ENCODE measurements at places on chromosomes 7 and 10. TPM values are rescaled to one million over a fixed set of nuclear protein-coding genes. Genes with fewer than 3 reads are reported as not detected.

The OPN1SW gene
- total RNA-seq, result not detected

The ATG9B gene
- 2.3 TPM for total RNA-seq

The WEE2 gene
- total RNA-seq, result not detected

- no peak for DNase-seq
Observed at GRCh38 chr7:87476179-87476557, 688 bp upstream of the ABCB4 start.

The CALML5 gene
- total RNA-seq, result not detected

DNA sequence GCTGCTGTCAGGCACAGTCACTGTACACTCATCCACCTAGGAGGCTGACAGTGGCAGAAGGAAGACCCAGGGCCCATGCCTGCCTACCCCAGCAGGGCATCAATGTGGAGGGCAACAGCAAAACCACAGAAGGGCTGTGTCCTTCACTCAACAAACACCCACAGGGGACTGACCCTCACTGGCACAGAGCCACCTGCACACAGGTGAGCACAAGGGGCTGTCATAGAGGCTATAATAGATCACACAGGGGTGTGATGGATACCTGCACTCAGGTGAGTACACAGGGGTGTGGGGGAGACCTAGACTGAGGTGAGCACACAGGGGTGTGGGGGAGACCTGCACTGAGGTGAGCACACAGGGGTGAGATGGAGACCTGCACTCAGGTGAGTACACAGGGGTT, 132.8 kb upstream of the TCERG1L start:
- no peak for DNase-seq

DNA sequence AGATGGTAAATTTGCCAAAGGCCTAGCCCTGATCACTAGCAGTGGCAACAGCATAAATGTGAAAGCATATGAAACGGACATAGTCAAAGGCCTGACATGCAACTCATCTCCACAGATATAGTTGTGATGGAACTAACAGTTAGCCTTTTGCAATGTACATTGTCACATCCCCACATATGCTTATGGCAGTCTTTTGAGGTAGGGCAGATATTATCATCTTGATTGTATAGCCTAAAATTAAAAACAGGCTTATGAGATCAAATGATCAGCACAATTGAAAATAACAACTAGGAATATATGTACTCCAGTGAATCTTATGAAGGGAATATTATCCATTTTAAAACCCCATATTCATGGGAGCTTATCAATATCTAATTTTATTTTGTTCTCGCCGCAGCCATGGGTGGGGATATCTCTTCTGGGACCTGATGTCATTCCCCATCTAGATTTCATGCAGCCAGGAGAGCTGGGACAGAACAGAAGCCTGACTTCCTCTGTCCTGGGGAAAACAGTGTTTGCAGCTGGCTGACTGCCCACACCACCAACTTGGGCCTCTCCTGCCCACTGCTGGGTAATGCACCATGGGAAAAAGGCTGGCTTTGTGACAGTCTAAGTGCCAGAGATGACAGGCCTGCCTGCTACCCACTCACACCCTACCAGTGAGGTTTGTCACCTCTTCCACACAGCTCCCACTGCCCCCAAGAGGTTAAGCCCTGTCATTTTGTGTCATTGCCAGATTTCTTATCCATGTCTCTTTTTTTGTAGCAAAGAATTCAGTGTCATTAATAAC, 180.2 kb upstream of the FZD1 start:
- no peak for DNase-seq

- DNase-seq, result no peak
Observed at GRCh38 chr10:102497545-102497944, 5.0 kb downstream of the ACTR1A start.

- no peak for DNase-seq
Observed at GRCh38 chr10:28624351-28624750, 53.0 kb upstream of the BAMBI start.

GRCh38 chr10:74244097-74244685, 93.2 kb downstream of the ADK start:
- DNase-seq, result no peak

DNA sequence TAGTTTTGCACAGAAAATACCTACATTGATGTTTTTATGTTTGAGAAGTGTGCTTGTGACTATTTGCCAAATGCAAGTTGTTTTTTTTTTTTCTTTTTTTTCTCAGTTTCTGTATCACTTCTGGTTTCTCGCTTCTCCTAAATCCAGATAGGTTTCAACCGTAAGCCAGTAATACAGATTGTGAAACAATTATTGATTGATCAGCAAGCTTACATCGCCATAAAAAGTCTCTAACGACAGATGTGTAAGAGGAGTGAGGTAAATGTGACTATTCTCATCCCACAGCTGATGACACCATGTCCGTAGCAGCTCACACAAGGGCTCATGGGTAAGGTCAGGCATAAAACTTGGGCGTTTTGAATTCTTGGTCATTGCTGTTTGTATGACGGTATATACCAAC, 202.8 kb upstream of the AKR1E2 start:
- DNase-seq, result no peak

The CNTNAP2 gene
- total RNA-seq, result 69.1 TPM

The AKR1C3 gene
- 4.6 TPM for total RNA-seq

The KEL gene
- total RNA-seq, result 1.8 TPM

DNA sequence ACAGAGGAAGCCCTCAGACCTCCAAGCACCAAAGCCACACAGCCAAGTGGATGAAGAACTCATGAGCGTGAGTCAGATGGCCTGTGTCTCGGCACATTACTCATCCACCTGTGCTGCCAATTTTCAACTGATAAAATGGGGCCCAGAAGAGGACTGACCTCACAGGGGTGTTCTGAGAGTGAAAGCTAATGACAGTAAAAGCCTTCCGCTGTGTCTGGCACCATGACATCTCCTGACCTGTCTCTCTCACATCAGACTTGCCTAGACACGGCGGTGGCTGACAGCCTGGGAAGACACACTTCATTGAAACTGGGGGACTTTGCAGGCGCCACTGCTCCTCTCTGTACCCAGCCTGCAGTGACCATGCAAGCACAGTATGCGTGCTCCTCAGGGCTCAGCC, 8.3 kb upstream of the SLC18A3 start:
- DNase-seq, result no peak

DNA sequence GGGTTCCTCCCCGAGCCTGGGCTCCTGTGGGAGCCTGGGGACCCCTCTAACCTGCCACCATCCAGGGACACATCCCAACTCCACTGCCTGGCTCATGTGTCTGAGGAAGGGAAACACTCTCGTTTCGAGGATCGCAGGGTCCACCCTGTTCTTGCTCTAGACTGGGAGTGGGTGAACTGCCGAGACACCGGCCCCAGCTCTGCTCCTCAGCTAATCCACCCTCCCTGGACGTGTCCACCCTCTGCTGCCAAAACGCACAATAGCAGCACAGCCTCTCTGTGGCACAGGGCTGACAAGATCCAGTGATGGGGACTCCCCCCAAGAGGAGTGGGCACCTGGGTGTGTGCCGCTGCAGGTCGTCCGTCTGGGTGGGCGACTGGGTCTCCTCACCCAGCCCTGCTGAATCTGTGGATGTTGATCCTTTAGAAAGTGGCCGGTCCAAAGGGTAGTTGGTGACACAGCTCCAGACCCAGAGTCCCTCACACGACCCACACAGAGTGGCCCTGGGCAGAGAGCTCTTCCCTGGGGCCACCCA, 65.2 kb upstream of the FAM20C start:
- no peak for DNase-seq

The TRPV5 gene
- not detected for total RNA-seq

DNA sequence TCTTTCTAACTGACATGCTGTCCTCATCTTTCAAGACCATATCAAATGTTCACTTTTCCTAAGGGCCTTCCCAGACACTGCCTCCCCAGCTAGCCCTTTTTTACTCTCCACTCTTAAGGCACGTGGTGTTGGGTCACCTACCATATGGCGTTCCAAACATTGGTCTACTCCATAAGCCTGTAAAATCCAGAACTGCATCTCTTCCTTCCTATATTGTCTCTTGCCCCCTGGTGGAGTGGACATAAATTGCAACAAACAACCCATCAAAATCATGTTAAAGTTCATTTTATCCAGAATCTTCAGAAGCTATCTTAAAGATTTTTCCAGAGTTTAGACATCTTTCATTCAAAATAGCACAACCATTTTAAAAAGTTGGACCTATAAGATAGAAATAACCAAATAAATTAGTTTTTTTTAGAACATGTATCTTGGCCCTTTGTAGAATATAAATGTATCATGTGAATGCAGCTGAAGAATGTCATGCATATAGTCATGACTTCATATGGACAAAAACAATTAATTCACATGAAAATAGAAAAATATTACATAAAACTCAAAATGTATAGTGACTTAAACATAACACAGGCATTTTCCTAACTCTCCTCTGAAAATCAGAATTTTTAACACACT, 180.6 kb upstream of the CHRM2 start:
- no peak for DNase-seq

- DNase-seq, result no peak
Observed at GRCh38 chr7:44223362-44224079, 22.7 kb downstream of the YKT6 start.

GRCh38 chr7:34761206-34761605, 103.2 kb downstream of the NPSR1 start:
- DNase-seq, result no peak

The LRMDA gene
- total RNA-seq, result 0.86 TPM

DNA sequence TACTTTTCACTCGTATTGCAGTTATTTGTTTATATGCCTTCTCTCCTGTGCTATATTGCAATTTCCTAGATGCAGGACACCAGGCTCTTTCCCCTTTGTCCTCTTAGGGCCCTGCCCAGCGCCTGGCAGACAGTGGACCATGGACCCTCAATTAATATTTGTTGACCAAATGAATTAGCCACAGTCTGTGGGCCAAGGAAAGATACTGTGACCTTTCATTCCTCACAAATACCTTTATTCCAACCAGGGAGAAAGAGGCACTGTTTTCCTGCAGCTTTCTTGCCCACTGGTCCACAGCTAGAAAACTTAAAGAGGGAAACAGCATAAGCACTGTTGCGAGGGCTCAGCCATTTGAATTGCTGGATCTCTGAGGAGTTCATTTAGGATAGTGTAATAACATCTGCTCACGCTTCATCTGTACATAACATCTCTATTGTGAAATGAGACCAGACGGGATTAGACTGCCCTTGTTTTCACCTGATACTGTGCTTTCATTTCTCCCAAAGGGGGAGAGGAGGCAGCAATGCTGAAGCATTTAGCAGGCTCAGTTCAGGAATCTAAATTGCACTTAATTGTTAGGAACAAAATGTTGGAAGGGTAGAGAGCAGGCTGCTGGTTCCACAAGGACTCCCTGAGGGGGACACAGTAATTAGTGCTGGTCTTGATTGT, 46.7 kb downstream of the TNS3 start:
- DNase-seq, result no peak

DNA sequence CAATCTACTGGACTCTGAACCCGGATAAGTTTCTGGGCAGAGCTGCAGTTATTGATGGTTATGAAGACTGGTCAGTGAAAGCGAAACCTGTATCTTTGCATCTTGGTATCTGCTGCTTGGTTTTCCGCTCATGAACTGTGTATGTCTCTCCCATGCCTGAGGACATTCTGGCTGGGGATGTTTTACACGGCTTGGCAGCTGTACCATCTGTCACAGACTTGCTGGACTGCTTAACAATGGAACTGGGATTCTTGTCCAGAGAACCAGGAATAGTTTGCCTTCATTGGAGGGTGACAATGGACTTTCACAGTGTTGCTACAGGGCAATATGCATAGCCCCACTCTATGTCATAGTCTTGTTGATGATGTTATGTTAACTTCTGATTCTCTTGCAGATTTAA, 119.9 kb upstream of the TMEM106B start:
- no peak for DNase-seq

- no peak for DNase-seq
Observed at GRCh38 chr10:51718804-51719291, 19.5 kb upstream of the CSTF2T start.

- DNase-seq, result no peak
Observed at GRCh38 chr7:75652788-75653187, 86.0 kb downstream of the HIP1 start.

The NKX1-2 gene
- 34.9 TPM for total RNA-seq

DNA sequence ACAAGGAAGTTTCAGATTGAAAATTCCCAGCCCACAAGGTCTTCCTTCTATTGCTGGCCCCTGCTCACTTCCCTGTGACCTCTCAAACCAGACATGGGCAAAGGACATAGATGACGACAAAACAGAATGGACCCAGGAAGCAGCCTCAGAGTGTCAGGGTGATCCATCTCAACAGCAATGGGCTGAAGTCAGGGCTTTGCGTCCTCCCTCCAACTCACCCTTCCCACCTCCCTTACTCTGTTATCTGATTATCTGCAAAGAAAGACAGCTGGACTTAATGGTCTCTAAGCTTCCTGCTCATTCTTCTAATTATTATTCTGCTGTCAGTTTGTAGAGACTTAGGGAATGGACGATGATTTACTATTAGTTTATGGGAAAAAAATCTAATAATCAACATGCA, 115.9 kb downstream of the PIP4K2A start:
- no peak for DNase-seq

The ORAI2 gene
- 20.7 TPM for total RNA-seq

The PTPRN2 gene
- 4.5 TPM for total RNA-seq

GRCh38 chr10:63430091-63430998, 35.4 kb downstream of the JMJD1C start:
- DNase-seq, result no peak

GRCh38 chr7:20113427-20114027, 103.7 kb downstream of the MACC1 start:
- DNase-seq, result no peak

- DNase-seq, result no peak
Observed at GRCh38 chr7:136947347-136947746, 78.9 kb downstream of the CHRM2 start.

DNA sequence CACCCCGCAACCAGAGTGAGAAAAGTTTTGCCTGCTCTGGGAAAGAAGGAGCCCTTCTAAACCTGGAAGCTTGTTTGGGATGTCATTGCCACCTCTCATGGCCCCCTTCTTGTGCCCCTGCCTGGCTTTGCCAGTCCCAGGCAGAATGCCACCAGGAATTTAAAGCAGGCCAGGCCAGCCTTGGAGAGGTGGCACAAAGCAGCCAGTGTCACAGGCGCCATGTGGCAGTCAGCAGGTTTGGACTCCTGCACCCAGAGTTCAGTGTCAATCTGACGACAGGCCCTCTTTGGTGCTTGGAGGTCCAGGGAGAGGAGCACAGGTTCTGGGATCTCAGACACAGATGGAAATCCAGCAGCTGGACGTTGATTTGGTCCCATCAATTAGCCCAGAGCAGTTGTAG, 12.7 kb downstream of the HK1 start:
- no peak for DNase-seq

GRCh38 chr7:22628112-22628511, 98.9 kb upstream of the IL6 start:
- no peak for DNase-seq

Data from H1 (cell line).